ENCODE measurements at places on chromosomes 11 and 22.

DNA sequence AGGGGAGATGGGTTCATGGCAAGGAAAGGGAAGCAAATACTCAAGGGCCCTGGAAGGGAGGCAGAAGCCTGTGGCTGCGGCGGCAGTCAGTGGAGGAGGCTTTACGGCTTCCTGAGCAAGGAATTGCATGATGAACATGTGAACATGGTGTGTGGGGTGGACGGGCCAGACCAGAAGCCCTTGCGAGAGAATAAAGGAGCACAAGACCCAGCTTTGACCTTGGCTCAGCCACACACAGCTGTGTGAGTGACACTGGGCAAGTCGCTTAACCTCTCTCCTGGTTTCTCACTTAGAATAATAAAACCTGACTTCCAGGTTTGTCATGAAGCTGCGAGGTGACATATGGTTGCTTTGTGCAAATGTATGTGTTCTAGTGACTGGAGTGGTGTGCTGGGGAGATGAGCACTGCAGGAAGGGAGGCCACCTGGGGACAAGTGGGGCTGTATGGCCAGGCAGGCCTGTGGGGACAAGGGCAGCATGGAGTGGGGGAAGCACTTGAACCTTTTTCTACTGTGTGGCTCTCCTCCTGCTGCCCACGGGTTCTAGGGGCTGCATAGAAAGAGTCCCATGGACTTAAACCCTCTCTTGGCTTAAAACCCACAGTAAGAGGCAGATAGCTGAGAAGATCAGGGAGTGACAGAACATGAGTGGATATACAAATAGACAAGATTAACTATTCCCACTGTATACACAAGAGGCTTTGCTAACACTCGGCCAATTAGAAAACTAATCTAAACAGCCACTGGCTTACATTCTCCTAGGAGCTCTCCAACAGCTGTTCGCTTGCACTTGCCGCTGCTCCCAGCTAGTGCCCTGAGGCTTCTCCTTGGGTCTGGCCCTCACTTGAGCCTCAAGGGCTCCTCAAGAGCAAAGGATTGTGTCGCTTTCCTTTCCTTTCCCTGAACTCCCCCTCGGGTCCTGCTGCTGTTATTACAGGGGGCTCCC lies 67.3 kb upstream of the CDON start:
- no peak for DNase-seq

GRCh38 chr11:96472085-96472484 lies 82.3 kb downstream of the JRKL start:
- no peak for DNase-seq

DNA sequence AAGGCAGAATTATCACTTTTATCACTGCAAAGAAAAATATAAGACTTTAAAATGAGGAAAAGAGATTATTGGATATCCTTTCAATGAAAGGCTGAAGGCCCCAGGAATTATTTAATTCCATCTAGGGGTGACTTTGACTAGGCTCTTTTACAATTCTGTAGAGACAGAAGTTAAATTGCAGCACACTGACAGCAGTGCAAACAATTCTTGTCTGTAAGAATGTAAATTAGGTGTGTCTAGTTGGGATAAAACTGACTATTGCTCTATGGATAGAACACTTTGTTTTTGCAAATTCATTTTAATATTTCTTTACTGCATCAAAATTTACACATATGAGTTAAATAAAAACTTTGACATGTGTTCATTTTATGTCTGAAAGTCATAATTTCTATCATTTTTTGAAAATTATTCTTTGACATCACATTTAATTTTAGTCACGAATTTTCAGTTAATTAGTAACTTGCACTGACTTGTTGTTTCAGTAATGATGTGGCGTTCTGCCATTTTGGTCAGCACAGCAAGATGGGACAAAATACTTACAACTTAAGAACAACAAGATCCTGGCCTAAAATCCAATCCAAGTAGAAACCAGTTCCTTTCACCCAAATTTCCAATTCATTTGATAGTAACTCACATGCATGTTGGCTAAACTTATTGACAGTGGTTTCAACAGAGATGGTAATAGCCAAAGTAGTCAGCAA lies 75.1 kb downstream of the SLC36A4 start:
- no peak for DNase-seq

- no peak for DNase-seq
Observed at GRCh38 chr11:119491753-119492510, 69.0 kb upstream of the THY1 start.

DNA sequence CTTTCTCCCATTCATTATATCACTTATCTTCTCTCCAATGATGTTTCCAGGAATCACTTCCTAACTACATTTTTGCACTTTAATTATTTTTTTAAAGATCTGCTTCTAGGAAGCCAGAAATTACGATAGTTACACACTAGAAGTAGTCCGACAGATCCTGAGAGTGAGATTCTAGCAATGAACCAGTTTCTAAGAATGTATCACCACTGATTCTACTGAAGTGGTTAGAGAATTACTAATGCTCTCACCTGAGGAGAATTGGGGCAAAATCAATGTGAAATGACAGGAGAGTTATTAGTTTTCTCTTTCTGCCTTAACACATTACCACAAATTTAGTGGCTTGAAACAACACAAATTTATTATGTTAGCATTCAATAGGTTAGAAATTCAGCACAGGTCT lies 241.2 kb downstream of the CASP12 start:
- DNase-seq: no peak

DNA sequence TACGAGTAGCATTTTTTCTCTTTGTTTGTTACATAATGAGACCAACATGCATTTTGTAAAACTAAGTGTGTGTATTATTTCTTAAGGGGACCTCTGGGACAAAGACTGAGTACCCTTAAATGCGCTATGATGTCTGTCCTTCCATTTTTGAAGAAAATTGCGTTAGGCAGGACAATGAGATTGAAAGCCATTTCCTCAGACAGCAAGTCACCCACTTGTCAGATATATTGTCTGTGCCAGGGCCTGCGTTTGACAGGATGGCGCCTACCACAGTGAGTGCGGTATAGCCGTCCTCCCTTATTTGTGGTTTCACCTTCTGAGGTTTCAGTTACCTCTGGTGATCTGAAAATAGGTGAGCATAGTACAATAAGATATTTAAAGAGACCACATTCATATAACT lies 2.2 kb downstream of the AP2A2 start:
- DNase-seq: no peak

DNA sequence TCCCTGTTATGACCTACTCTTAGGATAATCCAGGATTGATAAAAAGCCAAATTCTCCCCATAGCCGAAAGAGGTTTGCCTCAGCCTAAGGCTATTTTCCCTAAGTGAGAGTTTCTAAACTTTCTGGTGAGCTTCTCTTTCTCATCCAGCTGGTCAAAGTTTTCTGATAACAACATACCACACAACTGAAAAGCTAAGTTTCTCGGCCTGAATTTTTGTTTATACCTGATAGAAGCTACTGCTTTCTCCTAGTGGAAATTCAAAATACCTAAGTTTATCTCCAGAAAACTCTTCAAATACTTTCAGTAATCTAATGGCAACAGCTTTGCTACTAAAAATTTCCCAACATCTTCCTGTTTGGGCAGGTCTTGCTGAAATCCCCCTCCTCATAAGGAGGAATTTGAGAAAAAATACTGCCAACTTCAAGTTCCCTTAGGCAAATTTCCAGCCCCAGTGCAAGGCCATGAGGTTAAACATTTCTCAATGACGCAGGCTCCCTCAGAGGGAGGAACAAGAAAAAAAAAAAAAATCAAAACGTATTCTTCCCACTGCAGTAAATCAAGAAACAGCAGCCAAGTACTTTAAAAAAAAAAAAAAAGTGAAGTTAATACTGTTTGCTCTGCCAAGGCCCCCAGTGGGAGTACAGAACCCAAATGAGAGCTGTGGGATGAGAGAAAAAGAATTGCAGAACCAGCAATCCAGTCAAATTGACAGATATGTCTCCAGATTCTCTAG lies 127.0 kb downstream of the MRTFA start:
- peak; percentile 91 for DNase-seq

DNA sequence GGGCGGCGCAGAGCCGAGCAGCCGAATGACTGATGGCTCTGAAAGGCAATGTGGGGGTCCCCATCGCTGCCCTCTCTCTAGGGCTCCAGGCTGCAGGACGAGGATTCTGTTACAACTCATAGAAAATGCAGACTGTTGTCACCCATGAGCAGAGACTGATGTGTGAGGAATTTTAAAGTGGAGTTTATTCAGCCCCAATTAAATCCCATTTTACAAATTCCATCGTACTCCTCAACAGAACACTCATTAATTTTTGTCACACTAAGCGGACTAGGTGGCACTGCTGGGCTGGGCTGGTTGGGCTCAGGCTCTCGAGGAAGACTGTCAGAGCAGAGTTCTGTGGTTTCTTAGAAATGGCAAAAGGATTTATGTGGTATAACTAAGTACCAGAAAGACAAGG lies 102.6 kb upstream of the SPON1 start:
- DNase-seq: no peak

- no peak for DNase-seq
Observed at GRCh38 chr11:18615628-18616392, 16.2 kb downstream of the MISFA start.

DNA sequence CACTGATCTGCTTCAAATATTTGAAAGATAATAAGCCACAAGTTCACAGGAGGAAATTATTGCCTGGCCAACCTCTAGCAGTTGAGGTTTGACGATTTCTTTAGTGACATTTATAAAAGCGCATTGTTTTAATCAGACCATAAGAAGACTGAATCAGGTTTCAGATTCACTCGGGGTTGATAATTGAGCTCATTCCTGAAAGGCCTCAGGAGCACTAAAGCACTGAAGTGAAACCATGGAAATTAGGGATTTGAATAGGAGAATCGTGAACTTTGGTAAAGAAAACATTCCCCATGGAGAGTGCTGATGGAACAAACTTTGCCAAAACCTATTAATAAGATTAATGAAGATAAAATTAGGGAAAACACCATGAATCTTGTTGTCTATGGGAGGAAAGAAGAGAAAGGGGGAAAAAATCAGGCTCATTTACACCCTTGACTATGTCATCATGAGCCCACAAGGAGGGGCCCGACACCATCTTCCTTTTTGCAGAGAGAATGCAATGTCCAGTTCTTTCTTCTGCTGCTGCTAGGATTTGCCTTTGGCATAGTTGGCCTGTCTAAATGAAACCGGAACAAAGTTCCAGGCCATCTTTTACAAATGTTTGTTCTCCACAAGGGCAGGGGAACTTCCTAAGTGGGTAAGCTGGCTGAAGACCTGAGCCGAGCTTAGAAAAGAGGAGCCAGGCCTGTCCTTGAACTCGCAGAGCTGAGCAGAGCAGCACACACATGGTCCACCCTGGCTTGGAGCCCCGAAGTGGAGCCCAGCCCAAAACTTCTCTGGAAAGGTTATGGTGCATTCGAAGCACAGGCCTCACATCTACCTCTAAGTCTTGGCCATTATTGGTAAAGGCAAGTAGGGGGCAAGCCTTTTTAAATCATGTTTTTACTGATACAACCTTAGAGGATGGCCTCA lies 56.1 kb upstream of the EIF3M start:
- DNase-seq: no peak

GRCh38 chr11:99571094-99571493 lies 550.3 kb downstream of the CNTN5 start:
- DNase-seq: no peak

DNA sequence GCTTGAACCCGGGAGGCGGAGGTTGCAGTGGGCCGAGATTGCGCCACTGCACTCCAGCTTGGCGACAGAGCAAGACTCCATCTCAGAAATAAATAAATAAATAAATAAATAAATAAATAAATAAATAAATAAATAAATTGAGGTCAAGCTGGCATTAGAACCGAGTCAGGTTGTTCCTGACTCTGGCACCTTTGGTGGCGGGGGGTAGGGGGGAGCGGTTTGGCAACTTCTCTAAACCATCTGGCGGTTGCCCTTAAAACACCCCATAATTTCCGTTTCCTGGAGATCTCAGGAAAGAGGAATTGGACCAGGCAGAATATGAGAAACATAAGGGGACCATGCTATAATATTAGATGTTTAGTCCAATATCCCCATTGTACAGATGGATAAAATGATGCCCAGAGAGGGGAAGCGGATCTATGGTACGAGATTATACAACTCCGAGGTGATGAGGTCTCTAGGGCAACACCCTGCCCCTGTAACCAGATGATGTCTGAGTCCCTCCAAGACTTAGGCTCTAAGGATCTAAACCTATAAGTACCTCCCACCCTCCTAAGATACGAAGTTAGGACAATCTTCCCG lies 785 bp downstream of the CLPB start:
- DNase-seq: no peak

DNA sequence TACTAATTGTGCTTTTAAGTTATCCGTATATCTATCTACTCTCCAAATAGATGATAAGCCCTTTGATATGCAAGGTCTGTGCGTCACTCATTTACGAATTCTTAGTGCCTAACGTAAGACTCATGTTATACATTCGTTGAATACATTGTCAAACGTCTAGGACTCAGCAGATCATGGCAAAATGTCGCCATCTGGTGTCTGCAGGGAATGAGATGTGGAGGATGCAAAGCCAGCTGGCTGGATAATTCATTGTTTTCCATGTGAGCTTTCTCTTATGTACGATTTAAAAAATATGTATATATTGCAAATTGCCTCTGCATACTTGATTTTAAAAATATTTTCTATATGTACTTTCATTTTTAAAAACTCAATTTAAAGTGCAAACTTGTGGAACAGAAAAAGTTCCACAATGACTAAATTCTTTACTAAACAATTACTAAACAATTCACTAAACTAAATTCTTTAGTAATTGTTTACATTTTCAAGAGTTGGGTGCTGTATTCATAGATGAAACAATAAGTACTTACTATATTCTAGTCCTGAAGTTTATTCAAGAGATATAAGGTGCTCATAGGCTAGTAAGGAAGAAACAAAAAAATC lies 33.8 kb downstream of the ZNF202 start:
- peak; percentile 36 for DNase-seq

DNA sequence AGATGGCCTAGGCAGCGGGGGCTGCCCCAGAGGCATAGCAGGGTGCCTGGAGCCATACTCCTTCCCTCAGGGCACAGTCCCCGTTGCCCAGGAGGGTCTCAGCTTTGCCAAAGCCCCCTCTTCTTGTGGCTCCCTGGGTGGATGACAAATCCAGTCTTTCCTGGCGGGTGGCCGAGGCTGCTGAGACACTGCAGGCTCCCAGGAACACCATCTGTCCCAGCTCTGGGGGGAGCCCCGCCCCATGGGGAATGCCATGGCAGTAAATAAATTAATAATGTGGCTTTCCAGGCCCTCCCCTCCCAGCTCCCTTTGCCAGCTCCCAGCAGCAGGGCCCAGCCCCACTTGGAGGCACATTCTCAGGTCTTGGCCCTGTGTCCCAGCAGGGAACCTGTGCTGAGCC lies 45.0 kb downstream of the PDE2A start:
- no peak for DNase-seq

DNA sequence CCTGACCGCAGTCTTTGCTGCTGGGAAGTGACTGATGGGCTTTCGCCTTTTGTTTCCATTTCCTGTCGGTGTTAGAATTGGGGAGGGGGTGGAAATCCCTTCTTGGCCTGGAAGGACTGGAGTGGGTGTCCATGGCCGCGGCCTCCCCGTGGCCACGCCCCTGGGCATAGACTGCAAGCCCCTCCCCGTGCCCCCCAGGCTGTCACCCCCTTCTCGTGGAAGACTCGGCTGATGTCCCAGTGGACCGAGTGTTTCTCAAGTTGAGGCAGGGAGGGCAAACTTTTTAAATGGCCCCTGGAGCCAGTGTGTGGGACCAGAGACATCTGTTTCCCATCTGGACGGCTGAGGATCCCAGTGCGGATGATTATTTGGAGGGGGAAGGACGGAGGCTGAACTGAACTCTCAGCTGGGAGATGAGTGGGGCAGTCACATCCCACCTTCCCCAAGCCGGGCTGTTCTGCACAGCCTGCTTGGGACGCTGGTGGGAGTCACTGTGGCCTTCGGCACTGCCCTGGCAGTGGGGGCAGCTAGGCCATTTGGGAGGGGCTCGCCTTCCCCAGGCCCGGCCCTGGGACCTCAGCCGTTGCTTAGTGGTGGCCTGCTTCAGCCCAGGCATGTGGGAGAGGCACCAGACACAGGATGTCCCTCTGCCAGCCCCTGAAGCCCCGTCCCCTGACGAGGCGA lies 1.6 kb downstream of the CD81 start:
- DNase-seq: peak; percentile 93
